ENCODE measurements at places on chromosomes 5 and 9.

DNA sequence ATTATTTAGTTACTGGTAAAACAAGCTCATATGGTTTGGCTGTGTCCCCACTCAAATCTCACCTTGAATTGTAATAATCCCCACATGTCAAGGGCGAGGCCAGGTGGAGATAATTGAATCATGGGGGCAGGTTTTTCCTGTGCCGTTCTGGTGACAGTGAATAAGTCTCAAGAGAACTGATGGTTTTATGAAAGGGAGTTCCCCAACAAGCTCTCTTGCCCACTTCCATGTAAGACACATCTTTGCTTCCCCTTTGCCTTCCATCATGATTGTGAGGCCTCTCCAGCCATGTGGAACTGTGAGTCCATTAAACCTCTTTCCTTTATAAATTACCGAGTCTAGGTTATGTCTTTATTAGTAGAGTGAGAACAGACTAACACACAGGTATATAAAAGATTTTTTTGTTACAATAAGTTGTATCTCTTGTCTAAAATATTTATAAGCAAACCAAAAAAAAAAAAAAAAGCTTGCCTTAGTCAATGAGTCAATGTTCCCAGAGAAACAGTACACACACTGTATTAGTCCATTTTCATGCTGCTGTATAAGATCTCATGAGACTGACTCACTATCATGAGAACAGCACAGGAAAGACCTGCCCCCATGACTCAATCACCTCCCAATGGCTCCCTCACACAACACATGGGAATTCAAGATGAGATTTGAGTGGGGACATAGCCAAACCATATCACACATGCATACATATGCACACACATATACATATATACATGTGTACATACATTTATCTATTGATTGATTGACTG is 138.3 kb downstream of the BASP1 start:
- DNase-seq, result no peak

DNA sequence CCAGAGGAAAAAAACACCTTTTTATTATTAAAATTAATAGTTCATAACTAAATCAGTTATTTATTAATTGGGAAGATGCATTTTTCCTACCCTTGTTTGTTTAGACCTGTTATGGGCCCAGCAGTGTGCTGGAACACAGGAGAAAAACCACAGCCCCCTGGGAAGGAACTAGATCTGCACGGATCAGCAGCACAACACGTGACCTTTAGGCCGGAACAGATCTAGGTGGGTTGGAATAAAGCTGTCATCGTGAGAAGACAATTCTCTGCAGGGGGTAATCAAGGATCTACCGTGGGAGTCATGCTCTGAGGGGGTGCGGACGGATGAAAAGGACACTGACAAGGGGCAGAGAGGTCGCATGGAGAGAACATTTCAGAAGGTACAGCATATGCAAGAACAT is 95.8 kb upstream of the SPATA31C2 start:
- DNase-seq, result no peak

- no peak for DNase-seq
Observed at GRCh38 chr9:18976221-18976708, 56.7 kb downstream of the SAXO1 start.

- DNase-seq, result no peak
Observed at GRCh38 chr9:106111039-106111730, 416.8 kb downstream of the TMEM38B start.

DNA sequence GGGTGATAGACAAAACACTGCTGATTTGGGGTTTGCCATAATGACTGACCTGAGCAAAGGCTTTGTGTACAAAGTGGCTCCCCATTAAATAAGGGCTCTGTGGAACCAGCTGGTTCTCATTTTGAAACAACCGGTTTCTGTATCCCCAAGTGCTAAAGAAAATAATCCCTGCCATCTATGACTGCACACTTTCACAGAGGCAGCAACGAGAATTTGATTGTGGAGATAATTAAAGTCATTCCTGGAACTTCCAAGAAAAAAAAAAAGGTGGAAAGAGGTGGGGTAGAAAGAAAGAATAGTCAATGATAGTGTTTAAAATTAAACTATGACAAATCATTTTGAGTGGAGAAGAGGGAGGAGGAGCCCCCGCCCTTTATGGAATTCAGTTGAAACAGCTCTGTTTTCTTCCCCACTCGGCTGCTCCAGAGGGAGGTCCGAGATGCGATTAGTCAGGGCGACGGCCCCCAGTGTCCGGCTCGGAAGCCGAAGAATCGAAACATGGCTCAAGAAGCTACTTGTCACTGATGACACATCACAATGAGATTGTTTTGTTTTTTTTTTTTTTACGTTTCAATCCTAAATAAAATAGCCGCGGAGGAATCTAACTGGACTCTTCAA is 38.4 kb downstream of the EBF1 start:
- no peak for DNase-seq

DNA sequence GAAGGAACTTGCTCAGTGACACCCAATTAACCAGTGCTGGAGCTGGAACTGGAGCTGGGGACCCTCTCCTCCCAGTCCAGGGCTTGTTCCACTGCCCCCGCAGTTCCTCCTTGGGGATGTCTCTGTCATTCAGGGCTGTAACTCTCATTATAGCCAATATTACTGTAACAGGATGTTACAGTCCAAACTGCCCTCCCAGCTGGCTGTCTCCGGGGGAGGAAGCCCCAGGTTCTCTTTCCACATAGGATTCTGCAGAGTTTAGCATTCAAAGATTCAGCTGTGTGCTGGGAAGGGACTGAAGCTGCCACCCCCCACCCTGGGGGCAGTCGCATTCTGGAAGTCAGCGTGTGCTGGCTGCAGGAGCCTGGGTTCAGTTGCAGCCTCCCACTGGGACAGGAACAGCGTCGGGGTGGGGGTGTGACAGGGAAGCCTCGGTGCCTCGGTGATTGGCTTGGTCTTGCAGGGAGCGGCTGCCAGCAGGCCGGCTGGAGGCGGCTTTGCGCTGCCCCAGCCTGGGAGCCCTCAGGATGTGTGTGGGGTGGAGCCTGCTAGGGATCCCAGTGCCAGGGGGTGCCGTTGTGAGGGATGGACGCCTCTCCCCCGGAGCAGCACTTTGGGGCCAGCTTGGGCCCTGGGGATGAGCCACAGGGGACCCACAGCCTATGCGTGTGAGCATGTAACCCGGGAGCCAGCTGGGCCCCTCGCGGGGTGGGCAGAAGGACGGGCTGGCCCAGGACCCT is 101.1 kb downstream of the RGS3 start:
- peak; percentile 69 for DNase-seq

- no peak for DNase-seq
Observed at GRCh38 chr5:110338341-110339083, 388.0 kb downstream of the TMEM232 start.

- no peak for DNase-seq
Observed at GRCh38 chr5:107977550-107978071, 306.9 kb upstream of the EFNA5 start.

DNA sequence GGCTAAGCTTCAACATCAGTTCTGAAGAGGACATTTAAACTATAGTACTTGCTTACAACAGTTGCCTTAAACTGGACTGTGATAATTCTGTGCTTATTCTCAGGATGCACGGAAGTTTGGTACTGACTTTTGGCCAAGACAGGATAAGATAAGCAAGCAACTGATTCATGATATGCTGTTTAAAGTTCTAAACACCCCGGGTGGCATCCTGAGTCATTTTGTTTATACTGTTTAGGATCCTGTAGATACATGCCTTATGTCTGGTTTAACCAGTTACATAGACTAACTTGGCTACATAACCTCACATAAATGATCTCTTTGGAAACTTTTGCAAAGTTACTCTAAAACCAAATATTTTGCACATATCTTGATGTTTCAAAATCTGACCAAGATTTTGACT is 95.9 kb downstream of the CDH9 start:
- no peak for DNase-seq

GRCh38 chr9:117097761-117098160 is 317.1 kb downstream of the ASTN2 start:
- DNase-seq, result no peak

- no peak for DNase-seq
Observed at GRCh38 chr9:37187292-37187691, 66.9 kb downstream of the ZCCHC7 start.

DNA sequence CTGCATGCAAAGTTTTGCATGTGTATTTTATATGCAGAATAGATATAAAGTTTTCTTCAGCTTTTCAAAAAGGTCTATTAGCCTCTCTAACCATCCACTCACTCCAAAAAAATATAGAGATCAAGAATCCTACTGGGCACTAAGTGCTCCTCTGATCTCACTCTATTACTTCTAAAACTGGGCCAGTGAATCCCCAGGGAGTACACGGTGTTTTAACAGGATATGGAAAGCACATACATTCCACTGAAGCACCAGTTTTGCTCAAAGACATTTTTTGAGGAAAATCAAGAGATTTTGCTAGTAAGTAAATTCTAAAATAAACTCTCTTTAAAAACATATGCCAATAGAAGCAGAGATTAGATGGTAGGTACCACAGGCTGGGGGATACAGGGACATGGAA is 95.2 kb downstream of the DEPDC1B start:
- DNase-seq, result no peak

GRCh38 chr9:110935829-110936228 is 102.4 kb downstream of the LPAR1 start:
- DNase-seq, result no peak

- no peak for DNase-seq
Observed at GRCh38 chr5:167820101-167820990, 471.1 kb upstream of the WWC1 start.

GRCh38 chr5:14386884-14387624 is 194.5 kb upstream of the OTULINL start:
- no peak for DNase-seq

GRCh38 chr9:33080534-33080933 is 4.1 kb upstream of the SMU1 start:
- DNase-seq, result no peak

- no peak for DNase-seq
Observed at GRCh38 chr5:57166276-57166675, 7.6 kb upstream of the GPBP1 start.

GRCh38 chr9:104068546-104068945 is 25.6 kb upstream of the SMC2 start:
- no peak for DNase-seq

- DNase-seq, result no peak
Observed at GRCh38 chr5:58985759-58986158, 402.9 kb downstream of the RAB3C start.

- DNase-seq, result no peak
Observed at GRCh38 chr5:150780187-150780692, 1.7 kb downstream of the SMIM3 start.

DNA sequence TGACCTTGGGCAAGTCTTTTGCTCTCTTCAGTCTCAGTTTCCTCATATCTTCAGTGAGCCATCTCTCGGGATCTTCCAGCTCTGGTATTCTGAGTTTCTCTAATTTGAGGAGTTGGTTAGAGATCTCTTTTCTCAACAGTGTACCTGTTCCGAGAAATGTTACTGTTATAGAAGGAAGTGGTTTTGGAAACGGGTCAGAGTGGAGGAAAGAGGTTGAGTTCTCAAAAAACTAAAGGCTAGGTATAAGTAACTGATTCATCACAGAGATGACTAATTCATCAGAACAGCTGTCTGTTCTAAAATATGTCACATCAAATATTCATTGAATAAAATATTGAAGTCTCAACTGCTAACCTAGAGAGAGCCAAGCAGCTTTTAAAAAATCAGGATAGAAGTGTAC is 106.6 kb downstream of the PALM2AKAP2 start:
- no peak for DNase-seq

- DNase-seq, result no peak
Observed at GRCh38 chr5:130099008-130099407, 194.7 kb downstream of the CHSY3 start.

GRCh38 chr9:131333771-131334628 is 44.5 kb downstream of the PLPP7 start:
- DNase-seq, result no peak

DNA sequence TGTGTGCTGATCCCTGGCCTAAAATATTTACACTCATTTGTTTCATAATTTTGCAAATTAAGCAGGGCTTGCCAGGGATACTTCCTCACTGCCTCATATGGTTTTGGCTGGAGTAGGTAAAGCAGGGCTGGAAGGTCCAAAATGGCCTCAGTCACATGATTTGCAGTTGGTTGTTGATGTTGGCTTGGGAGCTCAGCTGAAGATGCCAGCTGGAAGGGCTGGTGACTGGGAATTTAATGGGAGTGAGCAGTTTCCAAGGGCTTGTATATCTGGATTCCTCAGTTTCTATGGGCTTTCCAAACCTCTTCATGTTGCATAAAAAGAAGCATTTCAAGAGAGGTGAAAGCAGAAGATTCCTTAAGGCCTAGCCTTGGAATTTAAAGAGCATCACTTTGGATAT is 729.3 kb downstream of the CDH18 start:
- no peak for DNase-seq

- DNase-seq, result no peak
Observed at GRCh38 chr5:107028938-107029337, 641.8 kb downstream of the EFNA5 start.

- DNase-seq, result no peak
Observed at GRCh38 chr9:99807276-99807852, 14.3 kb upstream of the NR4A3 start.

- no peak for DNase-seq
Observed at GRCh38 chr5:77155179-77155785, 55.2 kb upstream of the PDE8B start.

- no peak for DNase-seq
Observed at GRCh38 chr5:34915856-34916192, 313 bp downstream of the BRIX1 start.

DNA sequence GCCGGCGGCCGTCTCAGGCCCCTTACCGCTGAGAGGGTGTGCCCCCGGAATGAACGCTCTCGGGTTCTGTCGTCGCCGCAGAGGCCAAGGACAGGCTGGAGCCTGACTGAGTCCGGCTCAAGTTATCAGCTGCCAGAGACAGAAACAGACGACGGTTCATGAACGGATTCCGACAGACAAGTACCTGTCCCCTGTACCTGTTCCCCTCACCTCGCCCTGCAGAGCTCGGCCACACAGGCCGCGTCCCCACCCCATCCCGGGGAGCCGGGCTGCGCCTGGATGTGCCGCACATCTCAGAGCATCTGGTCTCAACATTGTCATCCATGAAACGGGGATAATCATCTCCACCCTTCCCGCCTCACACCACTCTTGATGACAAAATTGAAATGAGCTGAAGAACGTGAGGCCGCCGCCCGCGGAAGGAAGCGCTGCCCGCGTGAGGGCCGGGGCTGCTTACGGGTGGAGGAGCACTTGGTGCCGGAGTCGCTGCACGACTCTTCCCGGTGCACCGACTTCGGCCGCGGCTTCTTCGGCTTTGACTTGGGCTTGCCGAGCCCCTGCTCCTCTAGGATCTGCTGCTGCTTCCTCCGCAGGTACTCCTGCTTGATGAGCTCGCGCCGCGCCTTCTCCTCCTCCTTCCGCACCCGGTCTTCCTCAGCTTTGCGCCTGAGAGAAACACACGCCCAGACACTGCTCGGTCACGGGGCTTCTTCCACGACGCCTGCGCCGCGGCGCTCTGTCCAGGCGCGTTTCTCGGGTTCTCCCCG is 89.2 kb downstream of the CAMSAP1 start:
- no peak for DNase-seq

GRCh38 chr9:99221621-99222415 is at the start of the genes ALG2 and SEC61B:
TSS of gene ALG2 (minus strand) at chr9:99221942. CDS start at chr9:99221894, 48 bp downstream.
TSS of gene SEC61B (plus strand) at chr9:99222282. CDS start at chr9:99222364, 82 bp downstream.
- peak; percentile 96 for DNase-seq

GRCh38 chr5:78501411-78502352 is 141.3 kb downstream of the SCAMP1 start:
- no peak for DNase-seq
